ENCODE measurements at places on chromosomes 3 and 15.

DNA sequence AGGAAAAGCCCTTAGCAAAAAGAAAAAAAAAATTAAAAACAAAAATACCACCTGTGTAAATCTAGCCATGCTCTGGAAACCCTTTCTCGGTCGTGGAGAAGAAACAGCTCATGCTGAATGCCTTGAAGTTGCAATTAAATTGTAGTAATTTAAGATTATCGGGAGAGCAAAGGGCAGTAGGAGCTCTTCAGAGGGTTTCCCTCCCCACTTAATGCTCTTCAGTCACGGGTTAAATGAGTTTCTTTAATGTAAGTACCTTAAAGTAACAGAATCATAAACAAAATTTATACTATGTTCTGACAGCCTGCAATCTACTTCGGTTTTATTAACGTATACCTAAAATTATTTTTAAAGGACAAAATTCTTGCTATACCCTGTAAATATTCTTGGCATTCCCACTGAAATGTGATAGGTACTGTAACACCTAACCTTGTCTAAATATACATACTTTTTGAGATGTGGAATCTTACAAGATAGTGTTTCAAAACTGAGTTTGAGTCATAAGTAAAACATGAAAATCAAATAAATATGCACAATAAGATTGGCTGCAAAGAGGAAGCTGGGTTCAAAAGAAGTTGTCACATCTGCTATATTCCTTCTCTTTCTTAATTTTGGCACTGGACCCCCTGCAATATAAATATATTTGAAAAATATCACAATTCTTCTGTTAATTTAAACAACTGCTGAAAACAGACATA is 5.3 kb downstream of the FOXP1 start:
- DNase-seq, result peak; percentile 37

GRCh38 chr15:26630857-26631256 is 142.0 kb downstream of the GABRB3 start:
- no peak for DNase-seq

GRCh38 chr3:171177553-171177952 is 151.0 kb upstream of the SLC2A2 start:
- no peak for DNase-seq

DNA sequence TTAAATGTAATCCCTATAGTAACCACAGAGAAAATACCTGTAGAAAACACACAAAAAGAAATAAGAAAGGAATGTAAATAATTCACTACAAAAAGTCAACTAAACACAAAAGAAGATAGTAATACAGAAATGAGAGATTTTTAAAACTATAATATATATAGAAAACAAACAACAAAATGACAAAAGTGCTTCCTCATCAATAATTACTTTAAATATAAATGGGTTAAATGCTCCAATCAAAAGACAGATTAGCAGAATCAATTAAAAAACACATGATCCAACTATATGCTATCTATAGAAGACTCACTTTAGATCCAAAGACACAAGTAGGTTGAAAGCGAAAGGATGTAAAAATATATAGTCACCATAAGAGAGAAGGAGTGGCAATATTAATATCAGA is 45.8 kb downstream of the FRMD5 start:
- no peak for DNase-seq

DNA sequence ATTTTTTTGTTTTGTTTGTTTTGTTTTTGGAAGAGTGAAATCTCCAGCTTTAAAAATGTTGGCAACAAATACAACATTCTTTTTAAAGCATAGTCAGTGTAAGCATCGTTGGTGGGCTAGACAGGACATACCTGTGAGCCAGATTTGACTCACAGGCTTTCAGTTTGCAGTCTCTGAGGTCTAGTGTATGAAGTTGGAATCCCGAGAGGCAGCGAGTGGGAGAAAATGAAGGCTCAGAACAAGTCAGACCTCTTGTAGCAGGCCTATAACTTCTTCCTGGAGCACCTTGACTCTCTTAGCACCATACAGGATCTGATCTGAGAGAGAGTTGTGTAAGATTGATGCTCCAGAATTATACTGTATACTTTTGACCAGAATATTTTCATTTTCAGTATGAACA is 60.2 kb downstream of the CNTN4 start:
- DNase-seq, result no peak

DNA sequence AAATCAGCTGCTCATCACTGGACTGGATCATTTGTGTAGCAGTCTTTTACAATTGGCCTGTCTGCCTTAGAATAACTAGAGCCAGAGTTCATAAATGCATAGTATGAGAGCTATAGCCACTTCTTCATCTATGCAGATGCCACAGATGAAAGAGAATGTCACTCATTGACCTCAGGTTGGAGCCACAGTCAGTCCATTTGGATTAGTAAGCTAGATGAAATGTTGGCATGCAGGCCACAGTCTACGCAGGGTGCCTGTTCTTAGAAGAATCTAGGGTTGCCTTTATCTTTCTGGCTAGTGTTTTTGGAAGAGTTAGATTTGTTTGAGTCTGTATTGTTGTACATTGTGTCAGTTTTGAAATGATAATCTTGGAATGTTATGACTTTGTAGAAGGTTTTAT is 25.4 kb upstream of the EDEM1 start:
- DNase-seq, result peak; percentile 70

GRCh38 chr15:55721554-55722185 is 21.3 kb downstream of the PRTG start:
- DNase-seq, result no peak

- no peak for DNase-seq
These were observed 85.6 kb downstream of the MYLK start for GRCh38 chr3:123798550-123798949.

DNA sequence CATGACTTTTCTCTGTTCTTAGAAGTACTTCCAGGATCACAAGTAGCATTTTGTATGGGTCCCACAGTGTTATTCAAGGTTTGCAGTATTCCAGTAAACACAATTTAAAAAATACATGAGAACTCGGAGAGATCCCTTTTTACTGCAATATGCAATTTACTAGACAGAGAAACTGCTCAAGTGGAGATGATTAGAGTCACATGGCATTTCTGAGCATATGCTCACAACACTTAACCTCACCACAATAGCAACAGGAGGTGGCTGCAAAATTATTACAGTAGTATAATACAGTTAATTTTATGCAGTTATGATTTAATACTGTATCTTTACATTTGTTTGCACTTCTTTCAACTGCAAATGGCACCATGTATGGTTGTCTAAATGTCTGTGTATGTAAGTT is 87.5 kb downstream of the PIK3CB start:
- no peak for DNase-seq

DNA sequence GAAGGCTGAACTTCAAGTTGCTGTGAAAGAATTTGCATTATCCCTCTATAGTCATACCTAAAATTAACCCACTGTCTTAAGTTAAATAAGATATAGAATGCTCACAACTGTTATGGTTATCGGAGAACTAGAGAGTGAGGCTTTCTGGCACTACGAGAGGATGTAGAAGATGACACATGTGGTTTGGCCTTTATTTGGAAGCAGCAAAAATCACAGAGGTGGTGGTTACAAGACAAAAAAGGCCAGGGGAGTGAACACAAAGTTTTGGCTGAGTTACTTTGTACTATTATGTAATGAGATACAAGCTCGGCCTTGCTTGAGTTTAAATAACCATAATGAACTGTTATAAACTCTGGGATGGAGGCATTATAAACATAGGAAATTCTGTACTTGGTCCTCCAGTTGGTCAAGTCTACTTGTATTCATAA is 78.3 kb upstream of the ICE2 start:
- no peak for DNase-seq

- DNase-seq, result no peak
These were observed 140.3 kb upstream of the UBE3A start for GRCh38 chr15:25579127-25579526.

- peak; percentile 40 for DNase-seq
These were observed 237.1 kb downstream of the RYR3 start for GRCh38 chr15:33547876-33548275.

DNA sequence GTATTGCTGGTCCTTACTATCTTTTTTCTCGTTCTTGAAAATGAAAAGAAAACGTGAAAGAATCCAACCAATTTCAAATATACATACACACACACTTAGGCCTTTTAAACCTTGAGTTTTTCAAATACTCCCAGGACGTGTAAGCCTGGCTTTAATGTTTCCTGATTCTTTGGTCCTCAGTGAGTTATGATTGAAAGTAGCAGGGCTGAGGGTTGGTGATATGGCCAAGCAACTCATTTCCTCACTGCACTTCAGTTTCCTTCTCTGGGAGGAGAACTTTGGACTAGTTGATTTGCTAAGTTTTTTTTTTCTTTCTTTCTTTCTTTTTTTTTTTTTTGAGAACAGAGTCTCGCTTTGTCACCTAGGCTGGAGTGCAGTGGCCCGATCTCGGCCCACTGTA is 34.6 kb downstream of the CHD2 start:
- no peak for DNase-seq

- DNase-seq, result peak; percentile 96
These were observed 191.9 kb upstream of the IL12A start for GRCh38 chr3:159796744-159797143.

DNA sequence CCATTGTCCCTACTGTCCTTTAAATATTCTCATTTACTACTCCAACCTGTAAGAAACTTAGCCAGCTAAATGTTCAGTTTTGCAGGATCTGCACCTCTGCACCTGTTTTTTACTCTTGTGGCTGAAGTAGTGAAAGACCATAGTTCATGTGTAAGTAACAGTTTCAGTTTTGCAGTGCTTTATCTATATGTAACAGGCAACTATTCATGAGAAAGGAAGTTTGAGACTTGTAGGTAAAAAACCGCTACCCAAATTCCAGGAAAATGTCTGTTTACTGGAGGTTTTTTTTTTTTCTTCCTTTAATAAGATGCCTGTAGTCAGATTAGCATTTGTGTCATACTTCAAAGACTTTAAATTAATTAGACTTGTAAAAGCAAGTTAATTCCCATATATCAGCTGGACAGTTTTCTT is 25.4 kb upstream of the MBNL1 start:
- no peak for DNase-seq

GRCh38 chr3:171314341-171314740 is 145.9 kb downstream of the TNIK start:
- DNase-seq, result no peak

DNA sequence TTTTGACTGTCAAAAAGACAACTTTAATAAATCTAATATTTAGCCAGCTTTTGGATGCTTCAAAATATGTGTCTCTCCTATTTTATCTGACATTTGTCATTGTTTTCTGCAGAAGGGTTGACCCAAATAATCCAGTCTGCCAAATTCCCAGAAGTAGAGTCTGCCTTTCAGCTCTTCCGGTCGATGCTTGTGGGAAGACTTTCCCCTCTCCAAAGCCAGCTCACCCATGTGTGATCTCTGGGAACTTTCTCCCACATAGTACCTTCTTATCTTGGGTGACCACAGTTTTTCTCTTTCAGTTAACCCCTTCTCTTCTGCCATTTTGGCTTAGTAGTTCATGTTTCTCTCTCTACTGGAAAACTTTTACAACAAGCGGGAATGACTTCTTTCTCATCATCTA is 94.1 kb downstream of the ASB7 start:
- DNase-seq, result no peak

DNA sequence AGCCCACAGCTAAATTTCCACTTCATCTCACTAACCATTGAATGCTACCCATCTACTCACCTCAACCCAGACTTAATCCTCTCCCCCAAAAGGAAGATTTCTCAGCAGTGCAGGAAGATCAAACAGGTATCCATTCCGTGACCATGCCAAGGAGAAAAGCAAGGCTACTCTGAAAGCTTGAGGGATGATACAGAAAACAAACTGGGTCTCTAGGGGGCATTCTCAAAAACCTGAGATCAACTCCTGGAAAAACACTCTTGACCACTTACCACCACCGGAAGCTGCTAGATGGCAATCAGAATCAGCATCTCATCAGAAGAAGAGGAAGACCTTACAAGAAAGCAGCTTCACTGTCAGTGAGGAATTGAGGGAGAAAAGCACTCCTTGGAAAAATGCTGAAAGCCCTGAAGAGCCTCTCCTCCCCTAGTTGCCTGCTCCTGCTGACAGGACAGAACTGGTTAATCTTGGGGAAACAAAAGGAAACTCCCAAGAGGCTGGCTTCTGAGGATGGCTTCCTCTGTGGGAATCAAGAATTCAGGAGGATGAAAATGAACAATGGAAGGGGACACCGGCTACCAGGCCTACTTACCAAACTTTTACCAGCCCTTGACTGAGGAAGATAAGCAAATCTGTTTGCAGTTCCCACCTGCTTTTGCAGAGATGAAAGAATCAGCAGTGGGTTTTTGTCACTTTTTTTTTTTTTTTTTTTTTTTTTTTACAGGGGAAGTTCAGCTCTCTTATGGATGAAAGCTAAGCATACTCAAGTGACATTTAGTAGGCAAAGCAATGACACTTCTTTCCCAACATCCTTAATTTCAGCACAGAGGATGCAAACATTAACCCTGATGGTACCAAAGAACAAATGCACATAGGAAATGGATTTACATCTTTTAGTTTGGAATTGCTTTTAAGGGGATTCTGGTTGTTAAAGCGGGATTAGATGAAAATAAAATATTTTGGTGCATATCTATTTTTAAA is at the start of gene ATP8B4:
ATP8B4 (minus strand) TSS at position 171 of the 978 bp plus-strand sequence. CDS start 12,267 bp downstream, outside the sequence.
- no peak for DNase-seq

DNA sequence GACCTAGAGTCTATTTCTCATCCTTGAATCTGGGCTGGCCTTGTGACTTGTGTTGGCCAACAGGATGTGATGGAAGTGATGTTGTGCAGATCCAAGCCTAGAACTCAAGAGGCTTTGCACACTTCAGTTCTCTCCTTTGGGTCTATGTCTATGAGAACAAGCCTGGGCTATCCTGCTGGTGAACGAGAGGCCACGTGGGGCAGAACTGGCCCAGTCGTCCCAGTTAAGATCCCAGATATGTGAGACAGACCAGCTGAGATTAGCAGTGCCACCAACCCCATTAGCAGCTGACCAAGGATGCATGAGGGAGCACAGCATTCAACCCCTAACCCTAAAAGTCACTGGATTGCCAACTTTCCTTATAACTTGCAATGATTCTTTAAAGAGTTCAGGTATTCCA is 99.7 kb downstream of the CTNNB1 start:
- DNase-seq, result no peak

- DNase-seq, result no peak
These were observed 961.4 kb upstream of the CFAP20DC start for GRCh38 chr3:60011218-60011617.

- peak; percentile 20 for DNase-seq
These were observed 141.9 kb upstream of the SMAD3 start for GRCh38 chr15:66923438-66923881.

- no peak for DNase-seq
These were observed 78.5 kb upstream of the AGBL1 start for GRCh38 chr15:86001200-86001599.

GRCh38 chr15:74041777-74042435 is 40.4 kb downstream of the GOLGA6A start:
- DNase-seq, result no peak

GRCh38 chr3:155037508-155038202 is 42.5 kb upstream of the MME start:
- DNase-seq, result no peak

DNA sequence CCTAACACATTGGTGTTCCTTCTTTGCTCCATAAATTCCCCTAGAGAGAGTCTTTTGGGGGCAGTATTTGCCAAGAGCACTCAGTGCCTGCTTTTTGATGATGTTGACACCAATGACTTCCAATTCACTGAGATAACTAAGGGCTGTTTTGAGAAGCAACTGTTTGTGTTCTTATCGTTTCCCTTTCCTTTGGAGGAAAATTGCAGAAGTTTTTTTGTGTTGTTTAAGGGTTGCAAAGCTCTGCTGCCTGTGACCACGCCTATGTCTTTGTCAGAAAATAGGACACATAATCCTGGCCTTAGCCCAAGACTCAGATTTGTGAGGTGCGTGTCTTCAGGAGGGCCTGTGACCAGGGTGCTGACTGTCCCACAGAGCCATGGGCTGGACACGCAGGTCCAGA is 99.6 kb downstream of the FAM43A start:
- DNase-seq, result no peak

Measured in GM23248 (cell line).